ENCODE measurements at places on chromosomes 3 and 15.
A peak's percentile ranks its signal among the peaks of the same experiment; 100 is the strongest.

DNA sequence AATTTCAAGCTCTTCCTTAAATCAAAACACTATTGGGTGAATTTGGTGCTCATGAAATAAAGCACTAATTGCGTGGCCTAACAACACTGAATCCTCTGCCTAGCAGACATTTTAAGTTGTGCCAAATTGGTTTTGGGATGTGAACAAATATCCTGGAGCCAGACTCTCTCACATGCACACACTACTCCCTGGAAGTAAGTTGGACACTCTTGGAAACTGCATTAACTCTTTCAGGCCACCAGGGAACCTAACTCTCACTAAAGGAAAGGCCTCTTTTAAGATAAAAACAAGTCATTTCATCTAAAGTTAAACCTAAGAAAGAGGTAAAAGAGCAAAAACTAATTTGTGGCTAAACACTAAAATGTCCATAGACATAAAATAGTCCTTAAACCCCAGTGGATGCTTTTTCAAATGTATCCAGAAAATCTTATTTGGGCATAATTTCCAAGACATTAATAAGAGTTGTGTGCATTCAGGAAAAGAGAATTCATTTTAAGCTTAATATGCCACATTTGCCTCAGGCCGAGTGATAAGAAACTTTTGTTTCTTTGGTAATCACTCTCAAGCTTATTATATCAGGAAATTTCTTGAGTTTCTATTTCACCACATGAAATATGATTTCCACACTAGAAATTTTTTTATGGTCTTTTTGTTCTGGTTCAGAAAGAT is 61.8 kb downstream of the ZBTB20 start:
- no peak for DNase-seq

- no peak for DNase-seq
Measured at GRCh38 chr3:160314995-160315394, 84.0 kb downstream of the IFT80 start.

- DNase-seq: no peak
Measured at GRCh38 chr3:187689984-187690383, 12.4 kb downstream of the RTP2 start.

DNA sequence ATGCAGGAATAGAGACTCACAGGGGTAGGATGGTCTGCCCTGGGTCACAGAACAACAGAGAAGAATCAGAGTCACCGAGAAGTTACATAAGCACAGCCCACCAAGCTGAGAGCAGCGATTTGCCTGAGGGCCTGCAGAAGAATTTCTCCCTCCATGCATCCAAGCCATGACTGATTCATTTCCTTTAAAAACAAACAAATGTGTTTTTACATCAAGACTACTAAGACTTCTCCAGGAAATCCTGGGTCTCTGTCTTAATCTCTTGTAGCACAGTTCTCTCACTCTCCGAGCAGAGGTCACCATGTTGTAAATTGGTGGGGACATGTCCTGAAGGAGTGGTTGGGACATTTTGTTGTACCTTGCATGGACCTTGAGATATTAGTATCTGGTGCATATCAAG is 159.8 kb downstream of the THSD4 start:
- DNase-seq: no peak

DNA sequence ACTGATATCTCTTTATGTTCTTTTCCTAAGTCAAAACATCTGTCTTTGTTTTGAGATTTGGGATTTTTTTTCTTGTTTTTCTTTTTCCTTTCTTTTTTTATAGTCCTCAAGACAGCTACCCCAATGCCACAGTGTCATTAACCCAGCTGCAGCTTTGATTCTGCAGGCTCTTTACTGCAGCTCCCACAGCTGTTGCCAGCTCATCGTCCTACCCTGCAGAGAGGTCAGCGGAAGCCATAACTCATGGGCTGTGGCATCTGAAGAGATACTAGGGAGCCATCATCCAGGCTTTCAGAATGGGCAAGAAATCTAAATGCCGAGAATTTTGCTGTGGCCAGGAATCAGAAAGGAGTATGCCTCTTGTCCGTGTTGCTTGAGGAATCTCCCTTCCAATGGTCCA is 44.3 kb upstream of the SLC24A5 start:
- no peak for DNase-seq

- DNase-seq: no peak
Measured at GRCh38 chr3:11282250-11283138, 10.3 kb downstream of the ATG7 start.

DNA sequence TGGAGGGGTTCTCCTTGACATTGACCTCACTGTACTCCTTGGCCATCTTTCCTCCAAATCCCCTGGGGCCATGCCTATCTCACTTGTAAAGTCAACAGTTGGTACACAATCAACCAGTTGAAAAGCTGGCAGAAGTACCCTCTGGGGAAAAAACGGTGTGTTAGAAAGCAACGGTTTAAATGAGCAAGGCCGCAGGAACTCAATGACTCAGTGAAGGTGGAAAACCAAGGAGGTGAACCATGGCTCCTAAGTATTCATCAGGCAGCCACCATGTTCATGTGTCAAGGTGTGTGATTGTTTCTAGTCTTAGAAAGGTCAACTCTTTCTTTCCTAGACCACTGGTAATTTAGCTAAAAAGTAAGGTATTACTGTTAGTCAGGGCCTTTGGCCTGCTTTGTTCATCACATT is 130.9 kb upstream of the SATB1 start:
- DNase-seq: no peak

GRCh38 chr15:76140074-76140464 is 80.3 kb downstream of the TMEM266 start:
- DNase-seq: no peak

DNA sequence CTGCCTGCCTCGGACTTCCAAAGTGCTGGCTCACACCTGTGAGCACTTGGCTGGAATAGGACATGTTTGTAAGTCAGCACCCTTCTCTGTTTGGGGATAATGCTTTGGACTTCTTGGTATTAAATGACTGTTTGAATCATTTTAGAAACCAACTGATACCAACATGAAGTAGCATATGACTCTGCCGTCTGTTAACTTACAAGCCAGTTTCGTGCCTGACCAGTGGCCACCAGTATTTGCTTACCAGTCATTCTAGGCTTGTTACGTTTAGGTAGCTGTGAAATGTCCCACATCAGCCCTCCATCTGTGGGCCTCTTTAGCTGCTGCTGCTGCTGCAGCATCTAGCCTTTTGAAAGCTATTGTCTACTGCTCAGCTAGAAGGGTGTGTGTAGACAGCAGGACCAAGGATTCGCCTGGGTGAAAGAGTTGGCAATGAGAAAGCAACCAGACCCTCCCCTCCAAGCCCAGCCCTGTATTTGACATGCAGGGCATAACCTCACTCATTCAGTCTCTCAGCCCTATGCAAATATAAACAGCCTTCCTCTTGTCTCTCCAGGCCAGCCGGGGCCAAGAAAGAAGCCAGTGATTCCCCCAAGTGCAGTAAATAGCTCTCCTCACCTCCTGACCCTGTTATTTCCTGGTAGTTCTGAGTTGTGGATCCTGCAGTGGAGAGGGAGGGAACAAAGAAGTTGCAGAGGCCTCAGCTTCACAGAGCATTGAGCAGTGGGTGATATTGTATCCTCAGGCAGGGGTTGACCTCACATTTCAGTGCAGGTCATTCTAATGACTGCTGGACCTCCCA is 51.0 kb downstream of the NKIRAS1 start:
- no peak for DNase-seq

DNA sequence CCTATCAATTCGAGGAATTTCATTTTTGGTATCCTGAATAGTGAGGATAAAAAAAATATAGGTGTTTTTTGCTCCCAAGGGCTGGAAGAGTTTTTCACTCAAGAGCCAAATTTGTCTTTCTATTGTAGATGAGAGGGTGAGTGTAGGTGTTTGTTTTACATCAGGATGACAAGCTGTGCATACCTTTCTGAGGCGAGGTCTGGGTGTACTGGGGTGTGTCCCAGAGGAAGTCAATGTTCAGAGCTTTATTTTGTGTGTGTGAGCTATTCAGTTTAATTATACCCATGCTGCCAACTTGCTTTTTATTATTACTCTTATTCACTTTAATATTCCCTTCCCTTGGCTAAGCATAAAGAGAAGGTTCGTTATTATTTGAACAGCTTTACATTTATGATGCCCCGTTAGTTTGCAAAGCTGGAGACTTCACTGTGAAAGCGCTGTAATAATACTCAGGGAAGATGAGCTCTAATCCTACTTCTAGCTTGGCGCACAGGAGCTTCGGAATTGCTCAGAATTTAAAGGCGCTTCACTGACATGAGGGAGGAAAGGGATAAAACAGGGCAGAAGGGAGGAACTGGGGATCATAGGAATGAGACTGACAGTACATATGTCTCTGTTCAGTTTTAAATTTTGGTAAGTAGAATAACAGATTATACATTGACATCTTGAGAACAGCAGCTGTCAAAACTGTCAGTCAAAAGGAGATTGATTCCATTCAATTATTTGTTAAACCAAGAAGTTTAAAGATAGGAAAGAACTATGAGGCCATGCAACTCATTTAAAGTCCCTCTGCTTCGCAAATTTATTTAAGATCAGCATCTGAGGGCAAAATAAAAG is 117.7 kb upstream of the TP63 start:
- DNase-seq: no peak

DNA sequence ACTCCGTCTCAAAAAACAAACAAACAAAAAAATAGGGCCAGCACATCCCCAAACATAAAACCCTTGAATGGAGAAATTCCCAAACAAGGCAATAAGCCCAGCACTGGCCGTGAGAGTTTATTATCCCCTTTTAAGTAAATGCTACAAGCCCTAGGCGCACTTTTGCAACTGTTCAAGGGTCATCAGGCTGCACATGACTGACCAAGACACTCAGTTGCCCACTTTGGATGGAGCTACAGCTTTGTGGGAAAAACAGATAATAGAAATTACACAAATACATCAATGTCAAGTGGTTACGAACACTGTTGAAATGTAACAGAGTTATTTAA is 33.7 kb upstream of the ZNF445 start:
- no peak for DNase-seq

GRCh38 chr15:26864664-26865191 is 2.1 kb upstream of the GABRA5 start:
- DNase-seq: peak; percentile 25

- peak; percentile 63 for DNase-seq
Measured at GRCh38 chr3:46998121-46998851, 18.8 kb downstream of the NBEAL2 start.

GRCh38 chr3:150759319-150759718 is 3.6 kb downstream of the SIAH2 start:
- no peak for DNase-seq

DNA sequence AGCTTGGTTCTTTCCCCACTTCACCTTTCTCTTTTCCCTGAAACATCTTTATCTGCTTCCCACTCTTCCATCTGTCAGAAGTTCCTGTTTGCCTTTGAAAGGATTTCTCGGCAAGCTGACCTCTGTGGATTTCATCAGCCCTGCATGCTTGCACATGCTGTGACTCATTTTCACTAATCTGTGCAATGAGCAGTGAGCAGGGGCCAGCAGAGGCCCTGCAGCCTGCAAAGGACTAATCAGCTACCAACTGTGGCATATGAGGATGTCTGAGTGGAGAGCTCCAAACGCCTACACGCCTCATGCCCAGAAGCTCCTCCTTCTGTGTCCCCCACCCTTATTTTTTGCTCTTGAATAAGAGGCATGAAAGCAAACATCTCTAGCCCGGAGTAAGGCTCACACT is 333.0 kb upstream of the SEMA6D start:
- DNase-seq: no peak

DNA sequence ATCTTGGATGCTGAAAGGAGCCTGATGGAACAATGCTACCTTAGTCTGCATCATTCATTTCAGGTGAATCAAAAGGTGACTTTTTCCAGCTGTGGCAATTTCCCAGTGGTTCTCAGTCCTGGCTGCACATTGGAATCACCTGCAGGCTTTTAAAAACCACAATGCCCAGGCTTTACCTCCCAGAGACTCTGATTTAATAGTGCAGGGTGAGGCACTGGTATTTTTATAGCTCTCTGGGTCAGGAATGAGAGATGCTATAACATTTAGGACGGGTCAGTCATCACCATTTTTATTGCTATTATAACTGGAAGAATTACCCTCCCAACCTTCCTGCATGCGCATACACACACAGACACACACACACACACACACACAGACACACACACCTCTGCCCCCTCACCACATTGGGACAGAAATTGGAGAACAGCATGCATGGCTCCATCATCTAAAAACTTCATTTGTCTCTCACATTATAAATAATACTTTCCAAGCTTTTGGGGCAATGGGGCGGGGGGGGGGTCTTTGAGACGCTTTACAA is 41.1 kb downstream of the LARP6 start:
- DNase-seq: no peak

DNA sequence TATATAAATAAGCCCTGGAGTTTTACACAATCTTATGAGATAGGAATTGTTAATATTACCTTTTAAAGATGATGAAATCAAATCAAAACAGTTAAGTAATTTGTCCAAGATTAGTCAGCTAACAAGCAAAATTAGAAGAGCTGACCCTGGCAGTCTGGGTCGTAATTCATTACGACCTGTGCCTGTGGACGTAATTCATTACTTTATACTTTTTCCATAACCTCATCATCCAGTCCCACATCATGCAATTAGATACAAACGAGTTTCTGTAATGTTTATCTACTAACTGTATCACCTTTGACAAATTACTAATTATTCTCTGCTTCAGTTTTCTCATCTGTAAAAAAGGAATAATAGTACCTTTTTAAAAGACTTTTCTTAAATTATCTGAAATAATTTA is 665.9 kb downstream of the ZBBX start:
- DNase-seq: no peak

GRCh38 chr3:161273589-161274218 is 52.6 kb downstream of the NMD3 start:
- peak; percentile 64 for DNase-seq

GRCh38 chr3:169940470-169941181 is 26.0 kb upstream of the SEC62 start:
- DNase-seq: peak; percentile 25

GRCh38 chr3:71217640-71218222 is 365.8 kb downstream of the FOXP1 start:
- no peak for DNase-seq

DNA sequence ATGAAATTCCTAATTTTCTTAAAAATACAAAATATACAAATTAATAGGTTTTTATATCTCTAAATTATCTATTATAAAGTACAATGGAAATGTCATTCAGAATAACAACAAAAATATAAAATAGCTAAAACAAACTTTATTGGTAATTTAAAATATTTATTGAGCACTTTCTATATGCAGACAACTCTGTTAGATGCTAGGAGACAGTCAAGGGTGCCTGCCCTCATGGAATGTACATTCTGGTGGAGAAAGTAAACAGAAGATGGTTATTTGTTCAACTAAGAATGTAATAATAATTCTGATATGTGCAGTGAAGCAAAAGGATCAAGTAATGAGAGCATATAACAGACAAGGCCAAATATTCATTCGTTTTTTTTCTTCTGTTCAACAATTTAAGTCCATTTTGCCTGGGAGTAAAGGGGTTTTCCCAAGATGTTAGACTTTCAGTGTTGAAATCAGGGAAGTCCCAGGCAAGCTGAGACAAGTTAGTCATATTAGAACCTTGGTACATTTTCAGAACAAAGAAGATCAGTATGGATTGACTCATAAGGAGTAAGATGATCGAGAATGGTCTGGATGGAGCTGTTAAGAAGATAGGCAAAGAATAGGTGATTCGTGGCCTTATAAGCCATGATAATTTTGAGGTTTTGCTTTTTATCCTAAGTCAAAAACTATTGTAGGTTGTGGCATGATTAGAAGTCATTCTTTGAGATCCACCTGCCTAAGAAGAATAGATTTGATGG is 150.2 kb upstream of the MLF1 start:
- DNase-seq: no peak

GRCh38 chr15:54033869-54034458 is 55.7 kb downstream of the UNC13C start:
- no peak for DNase-seq
